Pancreas (tissue), 10 donors: ENCODE measurements at places on chromosomes 3 and 15. TPM values are rescaled to one million over a fixed set of nuclear protein-coding genes. Genes with fewer than 3 reads are reported as not detected.

DNA sequence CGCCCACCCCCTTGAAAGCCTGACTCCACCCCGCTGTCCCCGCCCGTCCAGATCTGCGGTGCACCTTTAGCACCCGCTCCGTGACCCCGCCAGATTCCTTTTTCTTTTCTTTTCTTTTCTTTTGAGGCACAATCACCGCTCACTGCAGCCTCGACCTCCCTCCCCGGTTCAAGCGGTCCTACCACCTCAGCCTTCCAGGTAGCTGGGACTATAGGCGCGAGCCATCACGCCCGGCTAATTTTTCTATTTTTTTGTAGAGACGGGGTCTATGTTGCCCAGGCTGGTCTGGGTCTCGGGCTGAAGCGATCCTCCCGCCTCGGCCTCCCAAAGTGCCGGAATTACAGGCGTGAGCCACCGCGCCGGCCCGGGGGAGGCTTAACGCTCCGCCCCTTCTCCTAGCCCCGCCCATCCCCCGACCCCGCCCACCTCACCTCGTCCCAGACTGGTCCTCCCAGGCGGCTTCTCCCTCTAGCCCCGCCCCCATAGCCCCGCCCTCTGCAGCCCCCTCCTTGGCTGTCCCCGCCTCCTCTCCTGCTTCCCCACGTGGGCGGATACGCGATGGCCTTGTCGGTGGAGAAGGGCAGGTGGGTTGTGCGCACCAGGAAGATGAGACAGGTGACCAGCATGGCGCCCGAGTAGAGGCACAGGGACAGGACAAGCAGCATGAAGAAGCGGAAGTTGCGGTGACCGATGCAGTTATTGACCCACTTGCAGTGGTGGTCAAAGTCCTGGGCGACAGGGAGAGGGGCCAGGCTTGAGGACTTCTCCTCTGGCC lies 3.2 kb downstream of the ZDHHC19 start:
- no peaks in the 10 kb centered on the region for H3K27me3 ChIP-seq
- no peaks in the 10 kb centered on the region for H3K36me3 ChIP-seq
- H3K4me3 ChIP-seq = peak overlapping the region; percentile 13
- peak; percentile 61 for DNase-seq
- no peaks in the 10 kb centered on the region for H3K4me1 ChIP-seq
- H3K27ac ChIP-seq = no peak overlapping the region

DNA sequence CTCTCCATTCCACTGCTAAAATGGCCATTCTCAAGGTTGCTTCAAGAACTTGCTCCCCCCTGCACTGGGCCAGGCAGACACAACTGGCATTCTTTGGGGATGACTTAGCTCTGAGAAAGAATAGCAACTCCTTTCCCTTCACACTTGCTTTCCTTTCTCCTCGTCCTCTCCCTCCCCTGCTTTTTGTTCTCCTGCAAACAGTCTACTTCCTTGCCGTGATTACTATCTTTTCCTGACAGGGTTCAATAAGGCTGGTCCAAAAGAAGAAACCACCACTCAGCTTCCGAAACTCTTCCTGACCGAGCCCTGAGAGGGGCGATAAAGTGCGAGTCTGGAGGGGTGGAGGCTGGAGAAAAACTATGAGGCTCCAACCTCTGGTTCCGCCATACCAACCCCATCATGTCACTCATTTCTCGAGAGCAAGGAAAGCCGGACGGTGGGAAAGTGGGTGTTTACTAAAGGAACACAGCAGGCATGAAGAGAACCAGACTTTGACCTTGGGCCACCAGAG lies 5.0 kb downstream of the AMOTL2 start:
- peaks cover 49% of the 10 kb centered on the region for H3K36me3 ChIP-seq
- H3K4me1 ChIP-seq = no peaks in the 10 kb centered on the region
- DNase-seq = no peak
- no peaks in the 10 kb centered on the region for H3K27me3 ChIP-seq
- no peak overlapping the region for H3K4me3 ChIP-seq

DNA sequence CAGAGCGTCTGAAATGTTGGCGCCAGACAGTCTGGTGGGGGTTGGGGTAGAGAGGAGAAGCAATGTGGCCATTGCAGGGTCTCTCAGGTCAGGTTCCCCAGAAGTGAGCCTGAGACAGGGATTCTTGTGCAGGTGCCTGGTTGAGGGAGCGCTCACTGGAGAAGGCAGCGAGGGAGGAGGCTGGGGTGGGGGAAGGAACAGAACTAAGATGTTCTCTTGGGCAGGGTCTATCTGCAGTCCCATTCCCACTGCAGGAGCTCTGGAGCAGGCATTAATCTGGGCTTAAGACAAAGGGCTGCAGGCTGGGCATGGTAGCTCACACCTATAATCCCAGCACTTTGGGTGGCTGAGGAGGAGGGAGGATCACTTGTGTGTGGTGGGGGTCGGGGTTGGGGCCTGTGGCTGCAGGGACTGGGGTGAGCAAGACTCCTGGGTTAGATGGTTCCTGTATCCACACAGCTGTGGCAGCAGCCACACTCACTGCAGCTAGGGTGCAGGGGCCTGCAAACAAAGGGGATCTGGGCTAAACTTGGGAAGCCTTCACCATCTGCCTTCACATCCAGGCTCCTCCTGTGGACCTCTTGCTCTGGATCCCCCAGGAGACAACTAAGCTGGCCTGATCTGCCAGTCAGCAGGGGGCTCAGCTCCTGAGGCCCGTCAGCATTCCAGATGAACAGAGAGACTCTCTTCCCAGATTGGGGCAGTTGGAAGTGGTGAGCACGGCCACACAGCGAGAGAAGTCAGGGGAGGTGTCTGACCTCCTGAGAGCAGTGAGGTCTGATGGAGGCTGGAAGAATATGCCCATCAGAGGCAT lies 172.5 kb downstream of the ABHD5 start:
- H3K27ac ChIP-seq = no peak overlapping the region
- H3K27me3 ChIP-seq = no peaks in the 10 kb centered on the region
- H3K4me3 ChIP-seq = no peak overlapping the region
- DNase-seq = no peak

- H3K4me3 ChIP-seq = no peak overlapping the region
- H3K36me3 ChIP-seq = no peaks in the 10 kb centered on the region
- no peak for DNase-seq
- H3K4me1 ChIP-seq = peaks cover 40% of the 10 kb centered on the region
Observed at GRCh38 chr3:172135820-172136219, 96.4 kb downstream of the FNDC3B start.

GRCh38 chr15:23854912-23855659 lies 168.0 kb upstream of the NDN start:
- no peak overlapping the region for H3K27ac ChIP-seq
- DNase-seq = no peak
- H3K4me1 ChIP-seq = no peaks in the 10 kb centered on the region

DNA sequence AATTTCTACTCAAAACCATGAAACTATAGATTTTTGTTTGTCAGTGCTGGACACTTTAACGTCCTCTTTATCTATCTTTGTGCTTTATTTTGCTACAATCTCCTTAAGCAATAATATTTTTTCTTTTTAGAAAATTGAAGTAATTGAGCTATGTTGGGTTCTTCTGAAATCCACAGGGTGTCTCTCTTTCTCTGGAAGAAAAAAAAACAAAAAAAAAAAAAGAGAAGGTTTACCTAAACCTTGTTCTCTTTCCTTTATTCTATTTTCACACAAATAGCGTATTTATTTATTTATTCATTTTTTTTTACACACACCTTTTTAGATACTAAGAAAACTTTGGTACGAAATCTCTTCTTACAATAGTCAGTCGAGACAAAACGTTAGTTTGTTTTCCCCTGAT lies 601.0 kb downstream of the EDEM1 start:
- no peaks in the 10 kb centered on the region for H3K4me1 ChIP-seq
- no peaks in the 10 kb centered on the region for H3K27me3 ChIP-seq
- no peak overlapping the region for H3K27ac ChIP-seq
- H3K36me3 ChIP-seq = no peaks in the 10 kb centered on the region

GRCh38 chr3:175590745-175591144 lies 731.6 kb downstream of the NAALADL2 start:
- DNase-seq = no peak
- H3K4me1 ChIP-seq = no peaks in the 10 kb centered on the region
- no peaks in the 10 kb centered on the region for H3K27me3 ChIP-seq

- no peak overlapping the region for H3K4me3 ChIP-seq
- H3K4me1 ChIP-seq = no peaks in the 10 kb centered on the region
- no peak for DNase-seq
Observed at GRCh38 chr15:59419170-59419569, 18.8 kb upstream of the FAM81A start.

GRCh38 chr3:4774531-4774930 lies 204.7 kb upstream of the BHLHE40 start:
- H3K27ac ChIP-seq = no peak overlapping the region
- H3K4me1 ChIP-seq = peaks cover 57% of the 10 kb centered on the region
- no peak for DNase-seq
- no peaks in the 10 kb centered on the region for H3K27me3 ChIP-seq

- no peak overlapping the region for H3K27ac ChIP-seq
- no peak overlapping the region for H3K4me3 ChIP-seq
- peak; percentile 18 for DNase-seq
- no peaks in the 10 kb centered on the region for H3K27me3 ChIP-seq
Observed at GRCh38 chr3:113600418-113601182, 68.2 kb downstream of the SIDT1 start.

DNA sequence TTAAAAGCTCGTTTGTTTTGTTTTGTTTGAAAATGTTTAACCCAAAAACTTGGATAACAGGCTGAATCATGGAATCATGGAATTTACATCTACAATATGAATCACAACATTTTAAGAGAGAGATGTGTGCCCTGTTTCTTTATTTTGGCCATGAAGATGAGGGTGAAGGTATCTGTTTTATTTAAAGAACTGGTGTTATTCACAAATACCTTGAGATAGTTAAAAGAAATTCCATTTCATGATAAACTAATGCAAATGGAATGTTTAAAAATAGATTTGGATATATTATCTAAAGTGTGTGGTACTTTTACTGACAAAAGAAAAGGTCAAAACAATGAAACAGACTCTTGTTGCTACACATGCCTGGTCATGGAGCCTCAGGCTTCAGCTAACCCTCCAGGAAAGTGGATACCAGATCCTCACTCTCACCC lies 486.0 kb upstream of the CFAP20DC start:
- no peaks in the 10 kb centered on the region for H3K36me3 ChIP-seq
- no peak overlapping the region for H3K27ac ChIP-seq
- peaks cover 4% of the 10 kb centered on the region for H3K4me1 ChIP-seq
- H3K4me3 ChIP-seq = no peak overlapping the region

- no peak overlapping the region for H3K27ac ChIP-seq
- no peaks in the 10 kb centered on the region for H3K4me1 ChIP-seq
- no peaks in the 10 kb centered on the region for H3K36me3 ChIP-seq
- no peak for DNase-seq
- H3K4me3 ChIP-seq = no peak overlapping the region
Observed at GRCh38 chr3:132628157-132628556, 31.1 kb downstream of the ACKR4 start.

DNA sequence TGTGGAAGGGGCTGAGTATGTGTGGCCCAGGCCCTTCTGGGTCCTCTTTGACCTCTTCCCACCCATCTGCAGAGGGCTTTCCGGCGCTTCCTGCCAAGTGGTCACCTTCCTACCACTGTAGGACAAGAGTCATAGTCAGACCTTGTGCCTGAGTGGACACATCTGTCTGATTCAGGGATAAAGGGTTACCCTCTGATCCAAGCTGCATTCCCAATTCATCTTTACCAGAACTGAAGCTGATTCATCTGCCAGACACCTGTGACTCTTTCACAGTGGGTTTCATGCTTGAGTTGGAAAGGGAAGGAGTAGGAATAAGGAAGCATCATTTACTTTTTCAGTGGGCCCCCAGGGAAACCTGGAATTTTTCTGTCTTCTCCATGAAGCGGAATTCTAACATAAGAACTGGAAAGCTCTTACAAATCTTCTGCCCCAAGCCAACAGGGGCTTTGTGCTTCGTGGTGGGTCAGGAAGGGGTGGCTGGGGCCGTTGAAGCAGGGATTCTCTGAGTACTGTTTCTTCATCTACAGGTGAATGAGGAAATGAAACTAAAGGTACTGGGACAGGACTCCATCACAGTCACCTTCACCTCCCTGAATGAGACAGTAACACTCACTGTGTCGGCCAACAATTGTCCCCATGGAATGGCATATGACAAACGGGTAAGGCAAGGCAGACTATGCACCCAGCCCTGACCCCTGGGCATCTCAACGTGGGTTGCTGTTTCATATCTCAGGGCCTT lies 46.4 kb downstream of the C3orf20 start:
- no peaks in the 10 kb centered on the region for H3K4me1 ChIP-seq
- no peaks in the 10 kb centered on the region for H3K27me3 ChIP-seq
- H3K36me3 ChIP-seq = no peaks in the 10 kb centered on the region
- H3K4me3 ChIP-seq = no peak overlapping the region

- no peak overlapping the region for H3K27ac ChIP-seq
- no peak overlapping the region for H3K4me3 ChIP-seq
- H3K27me3 ChIP-seq = no peaks in the 10 kb centered on the region
- H3K4me1 ChIP-seq = no peaks in the 10 kb centered on the region
- DNase-seq = peak; percentile 73
Observed at GRCh38 chr15:72285927-72286516, 13.7 kb upstream of the PARP6 start.

- no peak overlapping the region for H3K4me3 ChIP-seq
- no peaks in the 10 kb centered on the region for H3K4me1 ChIP-seq
- no peak overlapping the region for H3K27ac ChIP-seq
Observed at GRCh38 chr3:154151969-154152368, 30.8 kb downstream of the ARHGEF26 start.

GRCh38 chr3:126684218-126684751 lies 19.8 kb upstream of the CHCHD6 start:
- no peak overlapping the region for H3K27ac ChIP-seq
- no peaks in the 10 kb centered on the region for H3K36me3 ChIP-seq
- H3K27me3 ChIP-seq = no peaks in the 10 kb centered on the region
- no peak for DNase-seq

DNA sequence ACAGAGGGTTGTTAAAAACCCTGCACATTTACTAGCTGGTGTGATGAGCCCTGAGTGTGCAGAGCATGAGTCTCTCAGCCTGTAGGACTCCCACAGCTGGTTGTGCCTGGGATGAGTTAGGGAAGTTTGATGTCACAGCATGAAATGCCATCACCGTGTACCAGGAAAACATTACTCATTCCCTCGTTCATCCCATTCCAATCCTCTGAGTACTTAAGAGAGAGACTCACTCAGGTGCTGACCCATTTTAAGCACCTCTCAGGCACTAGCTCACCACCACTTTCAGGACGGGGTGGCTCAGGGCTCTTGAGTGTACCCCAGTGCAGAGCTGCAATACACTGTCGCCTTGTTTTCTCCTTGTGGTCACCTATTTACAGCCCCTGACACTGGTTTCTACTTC lies 18.7 kb downstream of the MGLL start:
- no peaks in the 10 kb centered on the region for H3K4me1 ChIP-seq
- H3K4me3 ChIP-seq = no peak overlapping the region
- DNase-seq = no peak
- H3K27me3 ChIP-seq = no peaks in the 10 kb centered on the region

TMEM89 gene
- not detected for polyA plus RNA-seq
